ENCODE measurements at places on chromosomes 13 and 19.

- no peak for DNase-seq
These were observed 182.6 kb downstream of the COL4A1 start for GRCh38 chr13:110124201-110124940.

DNA sequence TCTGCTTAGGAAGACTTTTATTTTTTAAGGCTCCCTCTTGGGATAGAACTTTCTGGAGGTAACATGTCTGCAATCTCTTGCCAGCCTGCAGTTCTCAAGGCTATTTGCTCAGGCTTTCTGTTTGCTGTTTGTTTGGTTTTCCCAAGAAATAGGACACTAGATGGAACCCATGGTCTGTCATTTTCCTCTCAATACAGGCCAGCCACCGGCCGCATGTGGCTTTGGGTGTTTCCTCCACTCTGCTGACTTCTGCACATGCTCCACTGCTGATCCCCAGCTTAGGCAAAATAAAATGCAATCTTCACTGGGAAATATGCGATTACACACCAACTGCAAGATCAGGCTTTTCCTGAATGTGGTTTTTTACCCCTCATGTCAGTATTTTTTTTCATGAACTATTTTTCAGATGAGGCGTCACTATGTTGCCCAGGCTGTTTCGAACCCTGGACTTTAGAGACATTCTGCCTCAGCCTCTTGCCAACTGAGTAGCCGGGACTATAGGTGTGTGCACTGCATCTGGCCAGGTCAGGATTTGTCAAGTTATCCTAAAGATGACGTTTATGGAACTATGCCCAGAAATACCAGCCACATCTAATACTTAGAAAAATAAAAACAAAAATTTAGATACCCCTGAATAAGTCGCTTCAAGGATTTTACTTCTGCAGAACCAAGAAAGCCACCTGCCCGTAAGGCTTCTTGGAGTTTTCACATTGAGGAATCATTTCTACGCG lies 94.3 kb upstream of the PABPC3 start:
- no peak for DNase-seq

- DNase-seq = no peak
These were observed 86.7 kb downstream of the MBNL2 start for GRCh38 chr13:97308735-97309429.

DNA sequence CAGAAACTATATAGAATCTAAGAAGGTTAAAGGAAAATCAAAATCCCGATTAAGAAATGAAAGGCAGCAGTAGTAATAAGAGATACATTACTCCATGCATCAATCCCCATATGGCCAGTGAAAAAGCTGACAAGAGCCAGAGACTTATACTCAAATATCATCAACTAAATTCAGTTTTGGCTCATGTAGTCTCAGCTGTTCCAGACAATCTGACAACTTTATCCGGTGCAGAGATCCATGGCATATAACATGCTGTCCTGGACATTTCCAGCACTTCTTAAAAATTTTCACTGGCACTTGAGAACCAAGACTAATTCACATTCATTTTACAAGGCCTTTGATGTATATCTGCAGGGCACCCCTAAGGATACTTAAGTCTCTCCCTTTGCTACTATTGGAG lies 255.7 kb upstream of the KLHL1 start:
- no peak for DNase-seq

DNA sequence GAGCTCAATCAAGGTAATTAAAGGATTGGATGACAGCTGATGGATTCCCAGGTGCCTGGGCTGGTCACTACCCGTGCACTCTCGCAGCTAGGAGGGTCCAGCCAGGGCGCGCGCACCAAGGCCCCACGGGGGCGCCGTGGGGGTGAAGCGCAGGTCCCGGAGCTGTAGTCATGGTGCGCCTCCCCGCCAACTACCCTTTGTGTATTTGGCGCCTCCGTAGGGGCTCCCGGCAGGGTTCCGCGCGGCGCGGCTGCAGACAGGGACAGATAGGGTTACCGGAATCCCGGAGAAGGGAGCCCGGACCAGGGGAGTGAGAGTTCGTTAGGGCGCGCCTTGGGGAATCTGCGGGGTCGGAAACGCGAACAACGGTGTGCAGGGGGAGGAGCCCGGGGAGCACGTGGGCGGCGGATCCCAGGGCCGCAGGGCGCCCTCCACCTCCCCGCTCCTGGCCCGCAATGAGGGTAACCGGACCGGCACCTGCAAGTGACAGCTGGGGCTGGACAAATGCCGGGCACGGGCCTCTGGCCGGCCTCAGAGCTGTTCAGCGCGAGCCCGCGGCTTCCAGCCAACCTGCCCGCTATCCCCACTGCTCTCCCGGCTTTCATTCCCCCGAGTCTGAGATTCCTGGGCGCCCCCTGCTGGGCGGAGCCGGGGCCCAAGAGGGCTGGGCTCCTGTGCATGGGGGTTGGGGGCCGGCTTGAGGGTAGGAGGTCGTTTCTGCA lies 3.4 kb upstream of the PRAM1 start:
- peak; percentile 93 for DNase-seq

GRCh38 chr13:45055198-45055901 lies 65.0 kb upstream of the GTF2F2 start:
- DNase-seq = peak; percentile 46

GRCh38 chr13:51993713-51994112 lies 17.5 kb downstream of the ATP7B start:
- DNase-seq = no peak

DNA sequence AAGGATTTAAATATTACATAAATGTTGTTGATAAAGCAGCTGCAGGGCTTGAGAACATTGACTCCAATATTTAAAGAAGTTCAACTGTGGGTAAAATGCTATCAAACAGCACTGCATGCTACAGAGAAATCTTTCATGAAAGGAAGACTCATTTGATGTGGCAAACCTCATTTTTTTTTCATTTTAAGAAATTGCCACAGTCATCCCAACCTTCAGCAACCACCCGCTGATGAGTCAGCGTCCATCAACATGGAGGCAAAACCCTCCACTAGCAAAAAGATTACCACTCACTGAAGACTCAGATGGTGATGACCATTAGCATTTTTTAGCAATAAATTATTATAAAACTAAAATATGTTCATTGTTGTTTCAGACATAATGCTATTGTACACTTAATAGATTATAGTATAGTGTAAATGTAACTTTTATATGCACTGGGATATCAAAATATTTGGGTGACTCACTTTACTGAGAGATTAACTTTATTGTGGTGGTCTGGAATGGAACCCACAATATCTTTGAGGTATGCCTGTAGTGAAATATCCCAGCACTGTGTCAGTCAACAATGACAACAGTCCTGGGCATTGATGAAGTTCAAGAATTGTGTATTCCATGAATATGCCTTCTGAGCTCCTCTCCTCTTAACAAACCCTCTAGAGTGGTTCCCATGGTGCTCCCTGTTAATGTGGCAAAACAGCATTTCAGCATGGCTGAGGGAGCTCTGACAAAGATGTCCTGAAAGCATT lies 52.4 kb upstream of the SOX21 start:
- no peak for DNase-seq

DNA sequence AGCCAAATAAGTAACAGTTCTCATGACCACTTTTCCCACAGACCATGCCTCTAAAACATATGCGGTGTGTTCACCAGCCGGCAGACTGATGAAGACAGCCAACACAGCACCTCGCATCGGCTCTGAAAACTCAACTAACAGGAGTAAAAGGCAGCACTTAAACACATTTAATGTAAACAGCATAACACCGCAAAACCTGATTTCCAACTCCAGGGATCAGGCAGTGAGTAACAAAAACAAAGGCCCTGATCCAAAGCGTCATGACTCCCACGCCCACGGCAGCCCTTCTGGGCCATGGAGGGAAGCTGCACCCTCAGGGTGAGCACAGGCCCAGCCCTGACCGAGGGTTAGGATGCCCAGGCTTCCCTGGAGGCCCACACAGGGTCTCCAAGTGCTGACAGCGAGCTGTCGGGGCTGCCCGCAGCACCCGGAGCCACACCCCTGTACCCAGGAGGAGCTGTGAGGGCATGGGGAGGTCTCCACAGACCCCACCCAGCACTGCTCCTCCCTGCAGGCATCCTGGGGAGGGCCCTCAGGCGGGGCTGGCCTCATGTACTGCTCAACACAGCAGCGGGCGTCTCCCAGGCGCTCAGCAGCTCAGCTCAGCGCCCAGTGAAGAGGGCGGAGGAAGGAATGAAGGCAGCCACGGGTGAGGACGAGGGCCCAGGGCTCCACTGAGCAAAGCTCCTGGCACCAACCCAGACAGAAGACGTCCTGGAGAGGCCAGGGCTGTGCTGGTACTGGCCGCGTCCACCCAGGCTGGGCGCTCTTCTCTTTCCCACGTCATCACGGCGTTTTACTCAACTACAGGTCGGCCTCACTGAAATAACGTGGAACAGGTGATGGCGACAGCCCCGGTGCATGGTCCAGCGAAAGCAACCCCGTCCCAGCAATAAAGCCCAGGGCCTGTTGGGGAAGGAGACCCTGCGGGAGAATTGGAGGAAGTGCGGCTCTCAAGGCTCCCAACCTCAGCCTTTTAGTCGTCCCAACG lies 53.7 kb downstream of the RASA3 start:
- no peak for DNase-seq

GRCh38 chr19:24051516-24051915 lies 35.5 kb upstream of the ZNF254 start:
- DNase-seq = no peak

GRCh38 chr19:33143897-33144405 lies 12.0 kb downstream of the WDR88 start:
- peak; percentile 91 for DNase-seq

DNA sequence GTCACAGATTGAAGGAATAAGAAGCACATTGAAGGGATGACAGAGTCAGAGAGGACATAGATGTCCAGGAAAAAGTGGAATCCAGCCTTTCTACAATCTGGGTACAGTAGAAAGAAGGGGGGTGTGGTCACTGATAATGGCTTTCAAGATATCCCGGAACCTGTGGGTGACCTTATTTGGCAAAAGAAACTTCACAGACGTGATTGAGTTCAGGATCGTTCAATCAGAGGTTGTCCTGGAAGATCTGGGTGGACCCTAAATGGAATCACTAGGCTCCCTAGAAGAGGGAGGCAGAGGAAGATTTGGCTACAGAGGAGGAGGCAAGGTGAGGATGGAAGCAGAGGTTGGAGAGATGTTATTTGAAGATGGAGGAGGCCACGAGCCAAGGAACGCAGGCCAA lies 13.0 kb upstream of the SYCN start:
- no peak for DNase-seq

- no peak for DNase-seq
These were observed 19.6 kb upstream of the ZFP14 start for GRCh38 chr19:36398571-36398970.

- DNase-seq = no peak
These were observed 133.6 kb downstream of the STK24 start for GRCh38 chr13:98443329-98443728.

GRCh38 chr13:95745752-95746151 lies 68.8 kb downstream of the DNAJC3 start:
- DNase-seq = no peak

DNA sequence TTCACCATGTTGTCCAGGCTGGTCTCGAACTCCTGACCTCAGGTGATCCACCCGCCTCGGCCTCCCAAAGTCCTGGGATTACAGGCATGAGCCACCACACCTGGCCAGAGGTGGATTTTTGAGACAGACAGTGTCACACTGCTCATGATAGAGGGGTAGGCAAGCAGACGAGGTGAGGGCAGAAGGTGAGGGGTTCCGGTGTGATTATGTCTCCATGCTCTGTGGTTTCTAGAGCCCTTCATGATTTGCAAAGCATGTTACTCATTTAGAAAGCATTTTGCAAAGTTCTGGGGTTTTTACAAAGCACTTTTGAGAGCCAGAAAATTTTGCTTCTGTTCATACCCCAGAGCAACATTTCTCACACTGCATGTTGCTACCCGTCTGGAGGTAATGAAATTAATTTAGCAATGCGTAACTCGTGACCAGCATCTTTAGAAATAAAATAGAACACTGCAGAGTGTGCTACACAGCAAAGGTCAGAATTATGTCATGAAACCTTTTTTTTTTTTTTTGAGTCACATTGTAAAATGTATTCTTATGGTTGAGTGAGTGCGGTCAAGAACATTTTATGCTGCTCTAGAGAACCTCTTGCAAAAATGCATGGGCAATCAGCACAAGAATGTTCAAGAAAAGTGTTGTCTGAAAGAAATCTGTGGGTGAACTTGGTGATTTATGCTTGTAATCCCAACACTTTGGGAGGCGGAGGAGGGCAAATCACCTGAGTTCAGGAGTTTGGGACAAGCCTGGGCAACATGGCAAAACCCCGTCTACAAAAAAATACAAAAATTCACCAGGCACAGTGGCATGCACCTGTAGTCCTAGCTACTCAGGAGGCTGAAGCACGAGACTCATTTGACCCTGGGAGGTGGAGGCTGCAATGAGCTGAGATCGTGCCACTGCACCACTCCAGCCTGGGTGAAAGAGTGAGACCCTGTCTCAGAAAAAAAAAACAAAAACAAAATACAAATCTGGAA lies 58.0 kb downstream of the MAP4K1 start:
- DNase-seq = no peak

DNA sequence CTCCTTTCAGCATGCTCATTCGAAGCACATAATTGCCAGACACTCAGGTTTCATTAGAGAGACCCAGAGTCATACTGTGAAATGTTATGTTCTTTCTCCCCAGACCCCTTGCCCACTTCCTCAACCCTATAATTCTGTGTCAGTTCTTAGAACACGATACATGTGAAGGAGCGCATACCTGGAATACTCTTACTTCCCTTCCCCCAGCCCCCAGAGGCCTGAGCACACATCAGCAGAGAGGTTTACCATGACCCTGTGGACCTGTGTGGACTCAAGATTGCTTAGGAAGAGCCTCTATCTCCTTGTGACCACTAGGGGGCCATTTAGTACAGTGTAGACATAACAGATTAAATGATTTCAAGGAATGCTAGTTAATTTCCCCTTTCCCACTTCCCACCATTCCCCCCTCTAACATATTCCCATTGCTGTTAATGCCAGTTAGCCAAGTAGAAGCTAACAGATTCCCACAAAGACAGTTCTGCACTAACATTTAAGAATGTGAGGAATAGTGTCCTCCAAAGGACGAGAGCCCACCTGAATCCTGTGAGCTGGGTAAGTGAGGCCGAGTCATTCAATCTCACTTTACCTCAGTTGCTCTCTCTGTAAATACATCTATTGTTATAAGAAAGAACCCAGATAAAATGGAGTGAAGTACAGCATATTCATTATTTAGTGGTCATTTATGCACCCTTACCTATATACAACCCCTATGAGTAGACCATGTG lies 154.2 kb upstream of the MAB21L1 start:
- DNase-seq = peak; percentile 55

DNA sequence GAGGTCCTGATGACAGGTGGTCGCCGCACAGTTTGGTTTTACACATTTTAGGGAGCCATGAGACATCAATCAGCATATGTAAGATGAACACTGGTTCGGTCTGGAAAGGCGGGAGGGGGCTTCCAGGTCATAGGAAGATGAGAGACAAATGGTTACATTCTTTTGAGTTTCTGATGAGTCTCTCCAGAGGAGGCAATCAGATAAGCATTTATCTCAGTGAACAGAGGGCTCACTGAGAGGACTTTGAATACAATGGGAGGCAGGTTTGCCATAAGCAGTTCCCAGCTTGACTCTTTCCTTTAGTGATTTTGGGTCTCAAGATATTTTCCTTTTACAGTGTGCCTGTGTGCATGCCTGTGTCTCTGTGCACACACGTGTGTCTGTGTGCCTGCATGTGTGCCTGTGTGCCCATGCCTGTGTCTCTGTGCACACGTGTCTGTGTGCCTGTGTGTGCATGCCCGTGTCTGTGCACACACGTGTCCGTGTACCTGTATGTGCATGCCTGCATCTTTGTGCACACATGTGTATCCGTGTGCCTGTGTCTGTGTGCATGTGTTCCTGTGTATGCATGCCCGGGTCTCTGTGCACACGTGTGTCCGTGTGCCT lies 35.5 kb upstream of the TMEM255B start:
- no peak for DNase-seq
